Memory B cell (primary cell): ENCODE measurements at places on chromosomes 6 and 20.

DNA sequence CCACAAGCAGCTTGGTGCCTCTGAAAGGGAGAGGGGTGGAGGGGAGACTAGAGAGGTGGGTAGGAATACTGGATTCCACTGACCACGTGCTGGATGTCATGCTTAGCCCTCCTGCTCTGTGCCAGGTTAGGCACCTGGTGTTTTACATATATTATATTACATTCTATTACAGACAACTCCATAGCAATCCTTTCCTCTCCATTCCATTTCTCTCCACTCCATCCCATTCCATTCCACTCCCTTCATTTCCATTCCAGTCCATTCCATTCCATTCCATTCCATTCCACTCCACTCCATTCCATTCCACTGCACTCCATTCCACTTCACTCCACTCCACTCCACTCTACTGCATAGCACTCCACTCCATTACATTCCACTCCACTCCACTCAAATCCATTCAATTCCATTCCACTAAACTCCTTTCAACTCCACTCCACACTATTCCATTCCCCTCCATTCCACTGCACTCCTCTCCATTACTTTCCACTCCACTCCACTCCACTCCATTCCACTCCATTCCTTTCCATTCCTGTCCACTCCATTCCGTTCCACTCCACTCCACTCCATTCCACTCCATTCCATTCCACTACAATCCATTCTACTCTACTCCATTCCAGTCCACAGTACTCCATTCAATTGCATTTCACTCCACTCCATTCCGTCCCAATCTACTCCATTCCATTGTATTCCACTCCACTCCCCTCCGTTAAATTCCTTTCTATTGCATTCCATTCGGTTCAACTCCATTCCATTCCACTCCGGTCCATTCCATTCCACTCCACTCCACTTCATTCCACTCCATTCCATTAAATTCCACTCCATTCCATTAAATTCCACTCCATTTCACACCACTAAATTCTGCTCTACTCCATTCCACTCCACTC is 27.2 kb upstream of the DEFB125 start:
- no peaks in the 10 kb centered on the region for H3K27me3 ChIP-seq
- no peak overlapping the region for H3K27ac ChIP-seq
- no peaks in the 10 kb centered on the region for H3K36me3 ChIP-seq
- no peak for DNase-seq
- H3K4me3 ChIP-seq: no peak overlapping the region
- no peaks in the 10 kb centered on the region for H3K4me1 ChIP-seq

DNA sequence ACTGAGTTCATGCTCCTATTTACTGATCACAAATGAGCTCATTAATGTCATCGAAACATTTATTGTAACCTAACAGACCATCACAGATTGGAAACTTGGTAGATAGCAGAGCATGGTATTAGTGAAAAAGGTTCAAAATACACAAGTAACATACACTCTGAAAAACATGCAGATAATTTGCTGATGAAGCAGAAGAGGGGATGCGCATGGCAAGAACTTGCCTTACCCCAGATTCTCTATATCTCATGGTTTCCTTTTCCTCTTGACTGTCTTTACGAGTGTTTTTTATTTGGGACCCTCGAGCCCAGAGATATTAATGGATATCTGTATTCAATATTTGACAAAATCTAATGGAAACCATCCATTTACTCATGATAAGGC is 37.6 kb downstream of the QRSL1 start:
- peaks cover 29% of the 10 kb centered on the region for H3K4me1 ChIP-seq
- peak overlapping the region; percentile 82 for H3K27ac ChIP-seq
- no peaks in the 10 kb centered on the region for H3K27me3 ChIP-seq
- peaks cover 30% of the 10 kb centered on the region for H3K36me3 ChIP-seq

- DNase-seq: no peak
- H3K4me3 ChIP-seq: no peak overlapping the region
- no peak overlapping the region for H3K27ac ChIP-seq
- H3K27me3 ChIP-seq: no peaks in the 10 kb centered on the region
Measured at GRCh38 chr6:56807326-56807988, 147.4 kb upstream of the BEND6 start.

- H3K27ac ChIP-seq: no peak overlapping the region
- no peak for DNase-seq
- H3K4me3 ChIP-seq: no peak overlapping the region
Measured at GRCh38 chr20:58646257-58646656, 4.8 kb upstream of the STX16 start.

DNA sequence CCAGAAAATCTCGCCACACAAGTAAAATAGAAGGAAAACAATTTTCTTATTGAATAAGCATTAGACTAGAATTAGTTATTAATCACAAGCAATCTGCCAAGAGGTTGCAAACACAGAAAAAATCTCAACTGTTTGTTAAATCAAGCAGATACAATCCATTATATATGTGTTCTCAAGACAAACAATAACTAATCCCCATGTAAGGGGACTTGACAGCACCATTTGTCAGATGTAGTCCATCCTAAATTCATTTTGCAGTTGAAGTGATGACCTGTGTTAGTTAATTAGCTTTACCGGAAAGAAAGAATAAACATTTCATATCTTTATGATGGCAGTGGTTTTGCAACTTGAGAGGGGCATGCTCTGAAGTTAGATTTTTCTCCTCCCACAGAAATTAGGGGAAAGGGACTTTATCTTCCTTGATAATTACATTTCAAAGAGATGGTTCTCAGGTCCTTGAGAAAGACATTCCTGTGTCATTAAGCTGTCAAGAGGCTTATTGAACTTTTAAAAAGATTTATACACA is 1588.0 kb downstream of the GRIK2 start:
- DNase-seq: no peak
- H3K27ac ChIP-seq: no peak overlapping the region
- no peaks in the 10 kb centered on the region for H3K27me3 ChIP-seq
- no peaks in the 10 kb centered on the region for H3K36me3 ChIP-seq

DNA sequence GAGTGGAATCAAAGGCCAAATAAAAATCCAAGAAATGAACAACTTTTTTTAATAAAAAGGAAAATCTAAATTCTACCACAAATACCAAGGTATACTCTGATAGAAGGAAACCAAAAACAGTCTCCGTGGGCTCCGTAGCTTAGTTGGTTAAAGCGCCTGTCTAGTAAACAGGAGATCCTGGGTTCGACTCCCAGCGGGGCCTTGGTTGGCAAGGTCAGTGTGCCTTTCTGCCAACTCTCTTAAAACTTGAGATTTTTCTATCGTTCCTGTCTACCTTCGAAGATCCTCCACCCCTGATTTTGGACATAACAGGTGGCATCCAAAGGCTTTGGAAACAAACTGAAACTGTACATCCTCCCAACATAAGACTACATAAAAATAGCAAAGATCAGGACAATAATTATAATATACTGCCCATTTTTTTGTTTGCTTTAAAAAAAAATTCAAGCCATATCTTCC is 197.9 kb downstream of the TRIM27 start:
- H3K27ac ChIP-seq: no peak overlapping the region
- peaks cover 3% of the 10 kb centered on the region for H3K4me1 ChIP-seq
- peaks cover 2% of the 10 kb centered on the region for H3K36me3 ChIP-seq
- peaks cover 23% of the 10 kb centered on the region for H3K27me3 ChIP-seq
- H3K4me3 ChIP-seq: no peak overlapping the region

GRCh38 chr20:49284818-49285217 is 7.0 kb upstream of the ZNFX1 start:
- no peaks in the 10 kb centered on the region for H3K27me3 ChIP-seq
- H3K36me3 ChIP-seq: peaks cover 95% of the 10 kb centered on the region
- H3K4me3 ChIP-seq: no peak overlapping the region
- DNase-seq: no peak

- H3K4me3 ChIP-seq: no peak overlapping the region
- no peaks in the 10 kb centered on the region for H3K27me3 ChIP-seq
- H3K27ac ChIP-seq: no peak overlapping the region
- no peaks in the 10 kb centered on the region for H3K36me3 ChIP-seq
- no peak for DNase-seq
Measured at GRCh38 chr6:22886650-22887581, 317.6 kb downstream of the HDGFL1 start.

- no peaks in the 10 kb centered on the region for H3K36me3 ChIP-seq
- H3K4me1 ChIP-seq: peaks cover 2% of the 10 kb centered on the region
Measured at GRCh38 chr6:35970181-35970580, 49.3 kb upstream of the SRPK1 start.

GRCh38 chr6:152893187-152893586 is 89.7 kb downstream of the FBXO5 start:
- H3K27ac ChIP-seq: no peak overlapping the region
- DNase-seq: no peak
- H3K4me1 ChIP-seq: peaks cover 3% of the 10 kb centered on the region
- H3K36me3 ChIP-seq: no peaks in the 10 kb centered on the region

DNA sequence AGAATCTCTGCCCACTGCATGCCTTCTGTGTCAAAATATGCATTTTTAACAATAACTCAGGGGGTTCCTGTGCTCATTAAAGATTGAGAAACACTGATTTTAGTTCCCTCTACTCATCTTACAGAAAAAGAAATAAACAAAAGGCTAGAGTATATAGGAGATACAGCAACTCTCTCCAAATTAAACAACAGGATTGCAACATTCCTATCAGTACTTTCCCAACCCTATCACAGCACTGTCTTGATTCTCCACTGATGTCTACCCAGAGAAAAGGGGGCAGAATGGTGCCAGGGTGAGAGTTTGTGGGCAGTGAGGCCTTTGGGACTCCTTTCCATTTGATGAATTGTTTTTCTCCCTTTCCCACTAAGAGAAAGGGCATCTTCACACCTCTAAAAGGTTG is 4.7 kb downstream of the OTOR start:
- H3K4me3 ChIP-seq: no peak overlapping the region
- H3K36me3 ChIP-seq: peaks cover 2% of the 10 kb centered on the region
- no peak overlapping the region for H3K27ac ChIP-seq
- peaks cover 8% of the 10 kb centered on the region for H3K27me3 ChIP-seq
- H3K4me1 ChIP-seq: no peaks in the 10 kb centered on the region

DNA sequence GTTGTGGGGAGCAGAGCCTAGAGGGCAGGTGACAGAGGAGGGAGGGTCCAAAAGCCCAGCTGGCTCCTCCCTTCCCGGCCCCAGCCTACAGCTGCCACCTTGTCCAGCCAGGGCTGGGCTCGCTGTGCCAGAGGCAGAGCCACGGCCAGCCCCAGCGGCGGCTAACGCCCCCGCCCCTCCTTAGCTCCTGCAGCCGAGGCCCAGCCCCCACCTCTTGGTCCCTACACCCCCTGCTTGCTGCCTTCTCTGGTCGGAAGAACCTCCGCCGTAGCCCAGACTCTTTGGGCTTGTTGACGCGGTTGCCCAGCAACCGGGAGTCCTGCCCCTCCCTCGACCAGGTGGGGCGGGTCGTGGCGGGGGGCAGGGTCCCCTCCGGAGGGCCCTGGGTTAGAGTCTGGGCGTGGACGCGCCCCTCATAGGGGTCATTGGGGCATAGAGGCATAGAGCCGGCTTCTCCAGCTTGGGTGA is 521 bp upstream of the LKAAEAR1 start:
- H3K36me3 ChIP-seq: peaks cover 3% of the 10 kb centered on the region
- peak overlapping the region; percentile 90 for H3K4me3 ChIP-seq
- H3K27me3 ChIP-seq: peaks cover 1% of the 10 kb centered on the region
- H3K4me1 ChIP-seq: peaks cover 39% of the 10 kb centered on the region

- H3K27ac ChIP-seq: no peak overlapping the region
- no peak overlapping the region for H3K4me3 ChIP-seq
- no peaks in the 10 kb centered on the region for H3K4me1 ChIP-seq
- no peaks in the 10 kb centered on the region for H3K36me3 ChIP-seq
- H3K27me3 ChIP-seq: peaks cover 11% of the 10 kb centered on the region
Measured at GRCh38 chr6:1584146-1584545, 25.6 kb upstream of the FOXC1 start.

- H3K36me3 ChIP-seq: peaks cover 2% of the 10 kb centered on the region
- no peak overlapping the region for H3K4me3 ChIP-seq
- H3K4me1 ChIP-seq: no peaks in the 10 kb centered on the region
- H3K27ac ChIP-seq: no peak overlapping the region
- peaks cover 7% of the 10 kb centered on the region for H3K27me3 ChIP-seq
Measured at GRCh38 chr6:160387916-160388643, 39.9 kb downstream of the SLC22A3 start.

DNA sequence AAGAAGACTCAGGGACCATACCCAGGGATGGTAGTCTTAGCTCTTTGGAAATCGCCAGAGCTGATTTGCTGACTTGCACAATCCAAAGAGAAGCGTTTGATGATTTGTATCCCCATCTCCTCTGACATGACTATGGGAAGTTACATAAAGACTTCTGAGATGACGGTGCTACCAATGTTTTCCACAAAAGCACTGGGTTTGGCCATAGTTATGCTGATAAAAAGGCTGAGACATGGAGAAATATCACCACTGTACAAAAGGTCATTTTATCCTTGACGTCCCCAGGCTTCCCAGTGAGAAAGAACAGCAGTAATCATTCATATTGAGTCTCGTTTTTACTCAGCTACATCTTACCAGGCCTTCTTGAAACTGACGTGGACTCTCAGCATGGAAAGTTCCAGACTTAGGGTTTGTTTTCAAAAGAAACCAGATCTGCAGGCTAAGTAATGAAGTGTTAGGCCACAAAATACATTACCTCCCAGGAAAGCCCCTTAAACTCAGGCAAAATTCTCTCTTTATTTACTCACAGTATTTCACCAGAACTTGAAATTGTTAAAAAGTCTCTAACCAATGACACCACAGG is 370.3 kb upstream of the JARID2 start:
- H3K4me1 ChIP-seq: peaks cover 11% of the 10 kb centered on the region
- no peak overlapping the region for H3K4me3 ChIP-seq
- no peaks in the 10 kb centered on the region for H3K36me3 ChIP-seq
- H3K27ac ChIP-seq: no peak overlapping the region
- no peaks in the 10 kb centered on the region for H3K27me3 ChIP-seq

GRCh38 chr20:16064989-16065707 is 508.1 kb downstream of the KIF16B start:
- no peaks in the 10 kb centered on the region for H3K27me3 ChIP-seq
- no peak overlapping the region for H3K4me3 ChIP-seq
- no peak overlapping the region for H3K27ac ChIP-seq
- H3K36me3 ChIP-seq: peaks cover 4% of the 10 kb centered on the region
- peaks cover 22% of the 10 kb centered on the region for H3K4me1 ChIP-seq

DNA sequence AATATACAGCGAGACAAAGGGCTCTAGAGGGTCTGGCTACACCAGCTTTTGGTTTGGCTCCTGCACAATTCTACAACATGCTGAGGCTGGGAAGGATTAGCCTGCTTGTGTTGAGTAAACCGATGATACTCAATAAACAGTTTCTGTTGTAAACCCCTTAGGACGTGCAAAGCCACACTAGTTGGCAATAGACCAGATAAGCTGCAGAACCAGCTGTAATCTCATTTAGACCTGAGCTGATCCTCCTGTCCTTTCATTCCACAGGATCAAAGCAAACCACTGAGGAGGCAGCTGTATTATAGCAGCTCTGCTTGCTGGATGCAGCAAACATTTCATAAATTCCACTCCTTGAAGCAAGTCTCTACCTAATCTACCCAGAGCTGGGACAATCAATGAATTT is 79.7 kb downstream of the MMS22L start:
- H3K27me3 ChIP-seq: no peaks in the 10 kb centered on the region
- H3K4me3 ChIP-seq: no peak overlapping the region
- H3K36me3 ChIP-seq: peaks cover 4% of the 10 kb centered on the region
- peaks cover 2% of the 10 kb centered on the region for H3K4me1 ChIP-seq
- DNase-seq: no peak
